CD4-positive, alpha-beta T cell (primary cell): ENCODE measurements at places on chromosomes 3 and 15.

DNA sequence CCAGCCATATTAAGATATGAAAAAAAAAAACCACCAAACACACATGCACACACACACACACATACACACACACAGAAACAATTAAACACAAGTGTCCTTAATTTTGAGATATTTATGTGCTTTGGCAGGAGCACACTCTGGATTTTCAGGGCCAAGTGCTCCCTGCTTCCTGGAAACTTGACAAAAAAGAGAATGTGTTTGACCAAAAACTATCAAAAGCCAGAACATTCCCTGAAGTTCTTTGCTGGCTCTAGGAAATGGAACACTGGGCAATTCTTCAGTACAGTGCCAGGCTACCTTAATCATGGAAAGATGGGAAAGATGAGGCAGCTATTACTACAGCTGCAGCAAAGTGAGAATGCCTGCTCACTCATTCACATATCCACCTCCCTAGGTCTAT lies 44.6 kb downstream of the P3H2 start:
- no peak for DNase-seq

DNA sequence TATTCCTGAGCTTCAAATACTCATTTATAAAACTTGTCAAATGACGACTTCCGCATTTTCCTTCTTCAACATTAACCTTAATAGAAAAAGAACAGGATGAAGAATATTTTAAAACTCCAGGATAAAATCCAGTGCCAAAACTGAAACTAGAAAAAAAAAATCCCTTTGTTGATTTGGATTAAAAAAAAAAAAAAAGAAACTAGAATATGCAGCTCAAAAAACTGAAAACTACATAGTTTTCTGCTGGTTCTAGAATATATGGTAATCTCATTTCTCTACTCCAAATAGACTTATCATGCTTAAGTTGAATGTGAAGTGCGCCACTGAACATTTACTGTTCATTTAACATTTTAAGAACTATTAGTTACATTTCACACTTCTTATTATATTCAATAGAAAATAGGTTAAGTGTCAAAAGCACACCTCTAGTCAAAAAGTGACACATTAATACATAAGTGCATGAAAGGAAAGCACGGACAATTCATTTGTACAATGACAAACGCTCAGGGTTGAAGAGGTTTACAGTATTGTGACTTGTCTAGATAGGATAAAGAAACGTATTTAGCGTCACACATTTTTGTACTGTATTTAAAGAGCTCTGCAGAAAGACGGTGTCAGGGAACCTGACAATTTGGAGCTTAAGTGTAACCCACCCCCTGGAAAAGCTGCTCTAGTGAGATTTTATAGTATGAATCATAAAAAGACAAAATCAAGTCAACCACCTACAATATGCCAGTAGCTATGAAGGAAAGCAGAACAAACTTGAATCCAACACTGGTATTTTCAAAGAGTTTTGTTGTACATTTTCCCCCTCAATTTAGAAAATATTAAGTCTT lies 5.8 kb downstream of the TRA2B start:
- no peak for DNase-seq

DNA sequence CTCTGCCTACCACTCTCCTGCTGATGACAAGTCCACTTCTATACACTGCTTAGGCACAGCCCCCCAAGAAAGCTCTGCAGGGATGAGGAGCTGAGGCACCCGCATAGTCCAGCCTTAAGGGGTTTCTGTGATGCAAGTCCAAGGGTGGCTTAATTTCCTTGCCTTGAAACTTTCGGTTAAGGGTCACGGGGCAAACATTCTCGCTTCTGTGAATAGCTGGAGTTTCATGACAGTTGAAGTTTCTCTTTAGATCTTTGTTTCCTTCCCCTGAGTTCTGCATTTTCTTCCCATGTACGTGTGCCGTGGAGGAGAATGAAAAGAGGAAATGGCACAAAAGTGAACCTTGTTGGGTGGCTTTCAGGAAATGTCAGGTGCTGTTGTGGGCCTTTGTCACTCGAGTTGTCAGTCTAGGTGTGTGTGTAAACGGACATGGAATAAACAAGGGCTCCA lies 7.0 kb downstream of the GPR160 start:
- no peak for DNase-seq

- DNase-seq: no peak
Measured at GRCh38 chr15:28955993-28956421, 70.2 kb downstream of the APBA2 start.

DNA sequence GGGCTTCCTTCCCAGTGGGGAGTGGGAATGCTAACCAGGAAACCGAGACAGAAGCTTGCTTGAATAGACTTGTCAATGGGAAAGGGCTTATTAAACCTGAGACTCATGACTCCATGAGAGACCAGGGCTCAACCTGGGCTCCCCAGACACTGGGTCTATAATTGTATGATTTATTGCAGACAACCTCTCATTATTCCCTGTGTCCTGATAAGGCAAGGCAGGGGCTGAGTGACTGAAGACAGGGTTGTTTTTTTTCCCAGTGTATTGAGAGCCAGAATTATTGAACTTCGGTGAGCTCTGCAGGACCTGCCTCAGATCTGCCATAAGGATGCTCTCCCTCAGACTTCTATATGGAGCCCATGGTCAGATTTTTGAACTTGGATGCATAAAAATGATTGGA lies 79.5 kb upstream of the KLHL25 start:
- no peak for DNase-seq

DNA sequence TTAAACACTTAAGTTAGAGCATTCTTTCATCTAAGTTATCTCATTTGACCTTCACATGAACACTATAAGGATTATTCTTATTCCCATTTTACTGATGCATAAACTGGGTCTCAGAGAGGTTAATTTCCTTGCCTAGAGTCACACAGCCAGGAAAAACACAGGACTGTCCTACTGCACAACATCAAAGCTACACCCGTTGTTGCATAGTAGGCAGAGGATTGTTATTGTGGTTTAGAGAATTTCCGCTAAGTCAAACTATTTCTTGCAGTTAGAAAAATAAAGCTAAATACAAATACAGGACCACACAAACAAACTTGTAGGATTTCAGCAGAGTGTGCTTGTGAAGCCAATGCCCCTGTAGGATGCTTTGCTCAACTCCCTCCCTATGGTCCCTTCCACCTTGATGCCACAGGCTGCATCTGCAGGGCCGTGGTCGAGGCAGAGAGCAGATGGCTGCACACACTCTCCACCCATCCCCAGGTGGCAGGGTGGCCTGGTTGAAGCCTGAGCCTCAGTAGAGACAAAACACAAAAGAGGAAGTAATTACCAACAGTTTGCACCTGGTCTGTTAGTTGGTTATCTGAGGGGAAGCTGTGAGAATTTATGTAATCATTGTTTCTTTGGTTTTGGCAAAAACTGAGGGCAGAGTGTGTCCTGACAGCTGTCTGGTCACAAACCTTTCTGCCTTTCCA lies 41.1 kb upstream of the SKOR1 start:
- peak; percentile 52 for DNase-seq

DNA sequence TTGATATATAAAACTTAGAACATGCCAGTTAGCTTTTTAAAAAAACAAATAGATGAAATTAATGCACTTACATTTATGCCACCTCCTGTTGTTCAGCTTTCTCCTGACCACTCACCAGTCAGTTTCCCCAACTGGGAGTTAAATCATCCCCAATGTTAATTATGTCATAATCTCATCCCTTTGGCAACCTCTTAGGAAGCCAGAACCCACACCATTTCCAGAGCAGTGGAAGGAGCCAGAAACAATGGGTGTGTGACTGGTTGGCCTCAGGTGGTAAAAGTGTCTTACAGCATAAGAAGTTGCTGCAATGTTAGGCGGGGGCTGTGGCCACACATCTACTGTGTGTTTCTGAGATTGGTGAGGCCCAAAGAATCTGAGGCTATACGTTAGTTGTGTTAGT lies 46.5 kb upstream of the MITF start:
- no peak for DNase-seq

- DNase-seq: no peak
Measured at GRCh38 chr15:26807517-26808427, 34.9 kb upstream of the GABRB3 start.
